Activated CD4-positive, alpha-beta T cell treated with anti-CD3 and anti-CD28 coated beads, Interleukin-10, Interleukin-2, amounts not matched to agents 100 ng/mL and 50 ng/mL, durations not matched to agents 16 hours and 8 hours (primary cell): ENCODE measurements at places on chromosomes 12 and 14.
A peak's percentile ranks its signal among the peaks of the same experiment; 100 is the strongest.

- DNase-seq = no peak
Measured at GRCh38 chr14:102966681-102967505, 44.4 kb downstream of the AMN start.

GRCh38 chr14:61090432-61091216 lies 109.6 kb downstream of the SLC38A6 start:
- peak; percentile 42 for DNase-seq

- no peak for DNase-seq
Measured at GRCh38 chr14:50783563-50783962, 47.4 kb downstream of the NIN start.

GRCh38 chr14:64942531-64943111 lies at the start of gene GPX2:
GPX2 (minus strand) TSS chr14:64942745; CDS start chr14:64942726, 19 bp downstream.
- no peak for DNase-seq

DNA sequence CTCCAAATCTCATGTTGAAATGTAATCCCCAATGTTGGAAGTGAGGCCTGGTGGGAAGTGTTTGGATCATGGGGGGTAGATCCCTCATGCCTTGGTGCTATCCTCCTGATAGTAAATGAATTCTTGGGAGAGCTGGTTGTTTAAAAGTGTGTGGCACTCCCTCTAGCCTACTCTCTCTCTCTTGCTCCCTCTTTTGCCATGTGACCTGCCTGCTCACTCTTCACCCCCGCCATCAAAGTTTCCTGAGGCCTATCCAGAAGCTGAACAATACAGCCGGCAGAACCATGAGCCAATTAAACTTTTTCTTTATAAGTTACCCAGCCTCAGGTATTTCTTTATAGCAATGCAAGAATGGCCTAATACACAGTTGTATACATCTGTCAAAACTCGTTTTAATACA lies 62.5 kb downstream of the BCL2L14 start:
- no peak for DNase-seq

GRCh38 chr12:3651585-3652424 lies 101.1 kb downstream of the CRACR2A start:
- DNase-seq = no peak

DNA sequence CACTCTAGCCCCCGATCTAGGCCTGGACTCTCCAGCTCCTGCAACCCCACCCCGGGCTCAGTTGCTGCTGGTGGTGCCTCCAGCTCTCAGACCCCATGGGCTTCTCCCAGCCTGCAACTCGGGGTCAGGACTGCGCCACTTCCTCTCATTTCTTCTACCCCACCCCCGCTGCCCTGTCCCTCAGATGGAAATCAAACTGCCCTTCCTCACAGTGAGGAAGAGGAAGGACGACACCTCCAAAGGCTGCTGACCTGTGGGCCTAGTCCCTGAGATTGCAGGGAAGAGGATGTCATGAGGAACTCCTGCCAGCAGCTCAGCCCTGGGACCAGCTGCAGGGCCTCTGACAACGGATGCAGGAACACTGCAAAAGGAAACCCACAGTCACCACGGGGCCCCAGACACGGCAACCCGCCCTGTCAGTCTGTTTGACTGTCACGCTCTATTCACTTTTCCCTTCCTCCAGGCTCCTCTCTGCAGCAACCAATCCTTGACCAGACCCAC lies 29.3 kb upstream of the PNMA1 start:
- DNase-seq = peak; percentile 86

- no peak for DNase-seq
Measured at GRCh38 chr12:66059666-66060065, 70.9 kb downstream of the LLPH start.

GRCh38 chr14:74444866-74445265 lies 18.9 kb upstream of the SYNDIG1L start:
- no peak for DNase-seq

- DNase-seq = peak; percentile 96
Measured at GRCh38 chr12:53205747-53206419, 1.2 kb downstream of the ITGB7 start.
